ENCODE measurements at places on chromosomes 13 and 19. TPM values are rescaled to one million over a fixed set of nuclear protein-coding genes. Genes with fewer than 3 reads are reported as not detected.

Gene SHD
- 21.3 TPM for total RNA-seq

DNA sequence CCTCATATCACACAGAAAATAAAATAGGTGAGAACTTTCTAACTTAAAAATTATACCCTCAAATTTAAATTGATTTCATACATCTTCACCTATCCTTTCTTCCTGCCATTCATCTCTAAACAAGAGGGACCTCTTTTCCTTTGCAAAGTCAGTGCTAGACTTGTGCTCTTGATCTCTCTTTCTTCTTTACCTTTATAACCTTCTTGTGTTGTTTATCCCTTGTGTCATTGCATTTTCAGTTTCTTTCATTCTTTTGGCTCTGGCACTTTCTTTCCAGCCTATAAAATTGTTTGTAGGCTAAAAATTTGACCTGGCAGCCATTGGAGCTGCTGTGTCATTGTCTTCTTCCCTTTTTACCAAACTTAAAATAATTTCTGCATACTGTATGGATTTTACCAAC is 190.1 kb downstream of the GPC5 start:
- DNase-seq: no peak

Gene KLK13
- total RNA-seq: 5.0 TPM

Gene FAM124A
- total RNA-seq: 2.2 TPM

DNA sequence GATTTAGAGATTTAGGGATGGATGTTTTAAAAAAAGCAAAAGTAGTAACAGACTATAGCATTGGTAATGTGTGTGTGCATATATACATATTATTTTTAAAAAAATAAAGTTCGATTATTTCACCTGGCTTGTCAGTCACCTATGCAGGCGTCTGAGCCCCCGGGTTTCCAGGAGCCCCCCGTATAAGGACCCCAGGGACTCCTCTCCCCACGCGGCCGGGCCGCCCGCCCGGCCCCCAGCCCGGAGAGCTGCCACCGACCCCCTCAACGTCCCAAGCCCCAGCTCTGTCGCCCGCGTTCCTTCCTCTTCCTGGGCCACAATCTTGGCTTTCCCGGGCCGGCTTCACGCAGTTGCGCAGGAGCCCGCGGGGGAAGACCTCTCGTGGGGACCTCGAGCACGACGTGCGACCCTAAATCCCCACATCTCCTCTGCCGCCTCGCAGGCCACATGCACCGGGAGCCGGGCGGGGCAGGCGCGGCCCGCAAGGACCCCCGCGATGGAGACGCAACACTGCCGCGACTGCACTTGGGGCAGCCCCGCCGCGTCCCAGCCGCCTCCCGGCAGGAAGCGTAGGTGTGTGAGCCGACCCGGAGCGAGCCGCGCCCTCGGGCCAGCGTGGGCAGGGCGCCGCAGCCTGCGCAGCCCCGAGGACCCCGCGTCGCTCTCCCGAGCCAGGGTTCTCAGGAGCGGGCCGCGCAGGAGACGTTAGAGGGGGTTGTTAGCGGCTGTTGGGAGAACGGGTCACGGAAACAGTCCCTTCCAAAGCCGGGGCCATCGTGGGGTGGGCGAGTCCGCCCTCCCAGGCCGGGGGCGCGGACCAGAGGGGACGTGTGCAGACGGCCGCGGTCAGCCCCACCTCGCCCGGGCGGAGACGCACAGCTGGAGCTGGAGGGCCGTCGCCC is 840 bp upstream of the CCNA1 start:
- DNase-seq: no peak

Gene AXL
- 23.8 TPM for total RNA-seq

DNA sequence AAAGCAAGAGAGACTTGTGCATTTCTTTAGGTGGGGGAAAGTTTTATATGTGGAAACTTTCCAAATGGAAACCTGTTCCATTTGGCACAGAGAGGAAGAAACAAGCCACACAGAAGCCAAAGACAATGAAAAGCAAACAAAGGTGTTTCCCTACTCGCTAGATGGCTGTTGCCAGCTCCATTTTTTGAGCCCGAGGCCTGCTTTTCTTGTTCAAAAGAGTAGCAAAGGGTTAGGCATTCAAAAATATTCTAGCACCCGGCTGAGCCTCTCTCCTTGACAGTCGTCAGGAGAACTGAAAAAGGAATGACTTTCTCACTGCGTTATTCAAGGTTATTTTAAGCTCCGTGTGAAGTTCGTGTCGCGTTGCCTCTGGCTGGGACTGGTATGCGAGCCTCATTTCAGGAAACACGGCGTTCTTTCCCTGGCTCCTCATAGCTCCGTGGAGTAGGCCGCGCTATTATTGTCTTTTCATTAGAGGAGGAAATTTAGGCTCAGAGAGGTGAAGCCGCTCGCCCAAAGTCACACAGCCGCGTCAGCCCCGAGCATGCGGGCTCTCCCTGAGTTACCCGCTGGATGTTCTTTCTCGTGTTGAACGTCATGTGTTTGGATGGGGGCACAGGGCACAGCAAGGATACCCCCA is 7.6 kb downstream of the TRPM4 start:
- DNase-seq: no peak

GRCh38 chr13:91725646-91726045 is 327.2 kb downstream of the GPC5 start:
- no peak for DNase-seq
